ENCODE measurements at places on chromosomes 6 and 20. TPM values are rescaled to one million over a fixed set of nuclear protein-coding genes. Genes with fewer than 3 reads are reported as not detected.

GRM1 gene
- total RNA-seq, result 0.08 TPM

MCCD1 gene
- total RNA-seq, result not detected

DUSP15 gene
- 0.13 TPM for total RNA-seq

GABRR2 gene
- under 0.01 TPM for total RNA-seq

EBF4 gene
- 3.7 TPM for total RNA-seq

BPIFA1 gene
- not detected for total RNA-seq

SLC32A1 gene
- total RNA-seq, result not detected

UNC93A gene
- total RNA-seq, result not detected

EPPIN gene
- total RNA-seq, result not detected

PRR18 gene
- total RNA-seq, result not detected

MUC22 gene
- not detected for total RNA-seq

POU3F2 gene
- total RNA-seq, result not detected

GRIK2 gene
- 0.65 TPM for total RNA-seq

RNF144B gene
- total RNA-seq, result not detected

TREML4 gene
- total RNA-seq, result 0.13 TPM

POFUT1 gene
- total RNA-seq, result 60.5 TPM

EMILIN3 gene
- total RNA-seq, result under 0.01 TPM

MYLK2 gene
- 0.72 TPM for total RNA-seq

MROH8 gene
- 0.39 TPM for total RNA-seq

RNF39 gene
- total RNA-seq, result not detected

FERMT1 gene
- 13.2 TPM for total RNA-seq

COL20A1 gene
- not detected for total RNA-seq

CCN5 gene
- 5.0 TPM for total RNA-seq

TMEM217 gene
- 2.5 TPM for total RNA-seq

TOX2 gene
- total RNA-seq, result 50.7 TPM

FAM162B gene
- 31.2 TPM for total RNA-seq

HLA-DQA2 gene
- not detected for total RNA-seq

NEDD9 gene
- total RNA-seq, result 21.1 TPM

RAB23 gene
- 23.5 TPM for total RNA-seq

HDGFL1 gene
- not detected for total RNA-seq

HLA-DOA gene
- total RNA-seq, result 0.16 TPM

TCP11 gene
- total RNA-seq, result not detected

Measured in epithelial cell of alveolus of lung (primary cell).